ENCODE measurements at places on chromosomes 11 and 22.

DNA sequence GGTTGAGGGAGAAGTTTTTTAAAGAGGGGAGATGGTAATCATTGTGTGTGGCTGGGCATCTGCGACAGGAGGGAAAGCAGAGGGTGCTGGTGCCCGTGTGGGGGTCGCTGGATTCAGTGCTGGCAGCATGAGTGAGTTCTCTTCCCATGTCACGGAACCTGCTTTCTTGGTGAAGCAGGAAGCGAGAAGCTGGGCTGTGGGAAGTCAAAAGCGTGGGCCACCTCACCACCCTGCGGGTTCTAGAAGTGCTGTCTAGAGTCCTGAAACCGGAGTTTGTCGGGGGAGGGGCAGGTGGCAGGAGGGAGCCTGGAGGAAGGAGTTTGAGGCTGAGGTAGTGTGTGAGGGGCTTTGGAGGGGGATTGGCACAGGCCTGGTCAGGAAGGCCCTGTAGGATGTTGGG lies 14.2 kb downstream of the SART1 start:
- no peak for DNase-seq

DNA sequence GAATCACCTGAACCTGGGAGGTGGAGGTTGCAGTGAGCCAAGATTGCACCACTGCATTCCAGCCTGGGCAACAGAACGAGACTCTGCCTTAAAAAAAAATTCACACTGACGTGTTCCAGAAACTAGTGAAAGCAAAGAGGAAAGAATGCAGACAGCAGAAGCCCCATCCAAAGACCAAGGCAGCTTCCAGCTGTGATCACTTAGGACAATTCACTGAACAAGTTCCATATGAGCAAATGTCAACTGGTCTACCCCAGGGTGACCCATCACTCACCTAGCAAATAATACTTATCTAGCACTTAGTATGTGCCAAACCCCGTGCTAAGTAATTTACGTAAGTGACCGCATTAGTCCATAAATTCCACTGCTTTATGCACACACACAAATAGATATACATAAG lies 138.9 kb downstream of the LARGE1 start:
- no peak for DNase-seq

GRCh38 chr11:44244639-44245310 lies 65.2 kb downstream of the ALX4 start:
- DNase-seq, result no peak

DNA sequence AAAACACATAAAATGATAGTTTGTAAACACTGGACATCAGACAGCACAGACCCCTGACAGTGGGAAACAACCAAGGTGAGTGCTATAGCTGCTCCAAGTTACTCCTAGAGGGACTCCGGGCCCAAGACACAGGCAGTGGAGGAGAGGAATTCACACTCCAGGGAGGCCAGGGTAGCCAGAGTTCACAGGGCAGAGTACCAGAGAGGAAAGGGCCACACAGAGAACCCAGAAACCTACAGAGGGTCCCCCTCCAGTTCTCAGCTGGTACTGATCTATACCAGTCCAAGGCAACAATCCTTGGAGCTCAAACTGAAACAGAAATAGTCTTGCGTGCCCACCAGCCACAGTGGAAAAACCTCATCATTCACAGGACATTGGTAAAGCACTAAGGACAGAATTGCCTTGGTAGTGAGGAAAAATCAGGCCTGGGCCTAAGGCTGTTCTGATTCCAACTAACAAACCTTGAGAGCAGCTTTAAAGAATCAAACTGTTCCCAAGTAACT lies 7.6 kb downstream of the VPS37C start:
- DNase-seq, result no peak

All from stimulated activated CD4-positive, alpha-beta T cell treated with anti-CD3 and anti-CD28 coated beads, TNF-alpha, amount 100 ng/mL, for 48 hours (primary cell).